ENCODE measurements at places on chromosomes 2 and 18. TPM values are rescaled to one million over a fixed set of nuclear protein-coding genes. Genes with fewer than 3 reads are reported as not detected.

Gene IL36RN
- not detected for total RNA-seq

Gene PLGLB2
- 0.64 TPM for total RNA-seq

Gene PLA2R1
- total RNA-seq = 1.4 TPM

Gene NAT8
- total RNA-seq = not detected

Gene EPB41L5
- 44.9 TPM for total RNA-seq

Gene IGFBP2
- total RNA-seq = 1,528 TPM

Gene POTEF
- 12.7 TPM for total RNA-seq

Gene COL4A3
- total RNA-seq = 2.1 TPM

Gene DSG4
- total RNA-seq = not detected

Gene KYNU
- total RNA-seq = 4.2 TPM

Gene PSMA8
- total RNA-seq = not detected

Gene VIT
- 0.53 TPM for total RNA-seq

- no peaks in the 10 kb centered on the region for H3K27me3 ChIP-seq
- DNase-seq = peak; percentile 57
Observed at GRCh38 chr18:76823161-76823538, 793 bp downstream of the ZNF236 start.

GRCh38 chr2:1150724-1151511 is 200.3 kb downstream of the SNTG2 start:
- H3K27me3 ChIP-seq = no peaks in the 10 kb centered on the region
- no peak overlapping the region for H3K27ac ChIP-seq
- DNase-seq = no peak
- no peaks in the 10 kb centered on the region for H3K36me3 ChIP-seq
- no peak overlapping the region for H3K4me3 ChIP-seq

DNA sequence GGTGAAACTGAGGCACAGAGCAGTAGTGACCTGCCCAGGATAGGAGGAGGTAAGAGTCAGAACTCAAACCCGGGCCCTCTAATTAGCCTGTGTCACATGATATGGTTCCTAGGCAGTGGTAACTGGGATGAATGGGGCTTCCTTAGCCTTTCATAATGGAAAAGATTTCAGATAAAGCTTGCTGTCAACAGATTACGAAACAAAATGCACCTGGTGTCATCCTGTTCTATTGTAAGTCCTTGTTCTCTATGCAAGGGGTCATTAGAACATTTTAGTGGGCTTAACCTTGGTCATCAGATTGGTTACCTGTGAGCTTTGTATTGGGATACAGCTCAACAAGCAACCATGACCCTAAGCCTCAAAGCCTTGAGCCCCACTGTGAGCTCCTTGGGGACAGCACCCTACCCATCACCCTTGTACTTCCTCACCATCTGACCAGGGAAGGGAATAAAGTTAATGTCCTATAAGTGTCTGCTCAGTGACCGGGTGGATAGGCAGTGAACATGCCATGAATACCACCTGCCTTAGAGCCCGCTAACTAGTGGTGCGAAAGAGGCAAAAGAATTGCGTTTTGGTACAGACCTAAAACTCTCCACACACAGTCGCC is 70.3 kb upstream of the RMDN2 start:
- no peak overlapping the region for H3K27ac ChIP-seq
- no peak for DNase-seq
- peaks cover 5% of the 10 kb centered on the region for H3K4me1 ChIP-seq
- no peaks in the 10 kb centered on the region for H3K36me3 ChIP-seq
- no peak overlapping the region for H3K4me3 ChIP-seq

- no peak overlapping the region for H3K27ac ChIP-seq
- DNase-seq = no peak
- H3K36me3 ChIP-seq = no peaks in the 10 kb centered on the region
- no peak overlapping the region for H3K4me3 ChIP-seq
- no peaks in the 10 kb centered on the region for H3K4me1 ChIP-seq
Observed at GRCh38 chr18:34297287-34297686, 72.6 kb upstream of the NOL4 start.

DNA sequence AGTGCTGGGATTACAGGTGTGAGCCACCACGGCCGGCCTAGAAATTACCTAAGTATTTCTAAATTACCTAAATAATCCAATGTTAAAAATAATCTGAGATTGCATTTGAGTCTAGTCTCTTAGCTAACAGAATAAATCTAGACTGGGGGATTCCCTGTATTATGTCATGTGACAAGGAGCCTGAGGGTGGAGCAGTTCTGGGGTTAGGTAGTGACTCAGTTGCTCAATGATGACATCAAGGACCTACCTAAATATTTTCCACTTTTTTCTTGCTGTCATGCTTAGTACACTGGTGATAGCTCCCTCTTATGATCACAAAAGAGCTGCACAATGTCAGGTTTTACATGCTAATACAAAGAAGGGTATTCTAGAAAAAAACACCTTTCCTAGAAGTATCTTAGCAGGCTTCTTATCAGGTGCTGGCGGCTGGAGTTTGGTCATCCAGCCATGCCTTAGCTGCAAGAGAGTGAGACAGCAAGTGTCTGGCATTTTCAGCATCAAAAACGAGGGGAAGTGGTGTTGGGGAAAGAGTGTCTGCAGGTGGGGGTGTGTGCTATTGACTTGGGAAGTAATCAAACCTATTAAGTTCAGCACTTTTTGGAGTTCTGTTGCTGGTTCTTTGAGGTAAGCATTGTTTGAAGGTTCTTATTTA is 17.5 kb upstream of the CEP192 start:
- H3K36me3 ChIP-seq = peaks cover 72% of the 10 kb centered on the region
- no peak for DNase-seq
- no peak overlapping the region for H3K4me3 ChIP-seq
- H3K27me3 ChIP-seq = no peaks in the 10 kb centered on the region
- H3K27ac ChIP-seq = no peak overlapping the region

GRCh38 chr18:68298330-68298729 is 416.6 kb downstream of the TMX3 start:
- no peaks in the 10 kb centered on the region for H3K4me1 ChIP-seq
- H3K27ac ChIP-seq = no peak overlapping the region
- H3K36me3 ChIP-seq = no peaks in the 10 kb centered on the region
- no peak for DNase-seq
- no peak overlapping the region for H3K4me3 ChIP-seq

- no peak overlapping the region for H3K27ac ChIP-seq
- H3K4me1 ChIP-seq = no peaks in the 10 kb centered on the region
- DNase-seq = no peak
- no peaks in the 10 kb centered on the region for H3K27me3 ChIP-seq
- no peak overlapping the region for H3K4me3 ChIP-seq
Observed at GRCh38 chr2:237196866-237197618, 111.4 kb downstream of the COPS8 start.

GRCh38 chr2:168149986-168150385 is 97.4 kb downstream of the STK39 start:
- H3K4me1 ChIP-seq = peaks cover 6% of the 10 kb centered on the region
- H3K36me3 ChIP-seq = no peaks in the 10 kb centered on the region
- no peak for DNase-seq
- H3K4me3 ChIP-seq = no peak overlapping the region
- H3K27me3 ChIP-seq = no peaks in the 10 kb centered on the region
- no peak overlapping the region for H3K27ac ChIP-seq

- no peaks in the 10 kb centered on the region for H3K36me3 ChIP-seq
- H3K27me3 ChIP-seq = peaks cover 34% of the 10 kb centered on the region
- H3K27ac ChIP-seq = no peak overlapping the region
- no peak overlapping the region for H3K4me3 ChIP-seq
- H3K4me1 ChIP-seq = peaks cover 11% of the 10 kb centered on the region
- DNase-seq = no peak
Observed at GRCh38 chr18:25735459-25735858, 355.0 kb downstream of the SS18 start.

- H3K4me1 ChIP-seq = no peaks in the 10 kb centered on the region
- H3K27me3 ChIP-seq = no peaks in the 10 kb centered on the region
- no peak overlapping the region for H3K4me3 ChIP-seq
- peak overlapping the region; percentile 82 for H3K27ac ChIP-seq
- peaks cover 31% of the 10 kb centered on the region for H3K36me3 ChIP-seq
Observed at GRCh38 chr2:86747711-86748639, 27.9 kb downstream of the RMND5A start.

GRCh38 chr2:170310876-170311502 is 133.0 kb downstream of the MYO3B start:
- no peak for DNase-seq
- no peaks in the 10 kb centered on the region for H3K4me1 ChIP-seq
- H3K4me3 ChIP-seq = no peak overlapping the region

GRCh38 chr2:74843899-74844298 is 10.0 kb downstream of the HK2 start:
- H3K4me3 ChIP-seq = no peak overlapping the region
- H3K36me3 ChIP-seq = no peaks in the 10 kb centered on the region
- no peak overlapping the region for H3K27ac ChIP-seq
- no peak for DNase-seq
- H3K4me1 ChIP-seq = peaks cover 8% of the 10 kb centered on the region

GRCh38 chr18:28584731-28585130 is 407.8 kb upstream of the CDH2 start:
- H3K36me3 ChIP-seq = no peaks in the 10 kb centered on the region
- no peaks in the 10 kb centered on the region for H3K27me3 ChIP-seq
- peaks cover 6% of the 10 kb centered on the region for H3K4me1 ChIP-seq
- H3K4me3 ChIP-seq = no peak overlapping the region
- DNase-seq = peak; percentile 70

GRCh38 chr18:21215490-21215889 is 26.5 kb upstream of the GREB1L start:
- no peak for DNase-seq
- no peak overlapping the region for H3K27ac ChIP-seq
- no peaks in the 10 kb centered on the region for H3K36me3 ChIP-seq

- H3K4me3 ChIP-seq = peak overlapping the region; percentile 66
- no peak for DNase-seq
- peaks cover 27% of the 10 kb centered on the region for H3K27me3 ChIP-seq
- H3K4me1 ChIP-seq = peaks cover 5% of the 10 kb centered on the region
Observed at GRCh38 chr2:20225294-20226151, 593 bp upstream of the SDC1 start.

DNA sequence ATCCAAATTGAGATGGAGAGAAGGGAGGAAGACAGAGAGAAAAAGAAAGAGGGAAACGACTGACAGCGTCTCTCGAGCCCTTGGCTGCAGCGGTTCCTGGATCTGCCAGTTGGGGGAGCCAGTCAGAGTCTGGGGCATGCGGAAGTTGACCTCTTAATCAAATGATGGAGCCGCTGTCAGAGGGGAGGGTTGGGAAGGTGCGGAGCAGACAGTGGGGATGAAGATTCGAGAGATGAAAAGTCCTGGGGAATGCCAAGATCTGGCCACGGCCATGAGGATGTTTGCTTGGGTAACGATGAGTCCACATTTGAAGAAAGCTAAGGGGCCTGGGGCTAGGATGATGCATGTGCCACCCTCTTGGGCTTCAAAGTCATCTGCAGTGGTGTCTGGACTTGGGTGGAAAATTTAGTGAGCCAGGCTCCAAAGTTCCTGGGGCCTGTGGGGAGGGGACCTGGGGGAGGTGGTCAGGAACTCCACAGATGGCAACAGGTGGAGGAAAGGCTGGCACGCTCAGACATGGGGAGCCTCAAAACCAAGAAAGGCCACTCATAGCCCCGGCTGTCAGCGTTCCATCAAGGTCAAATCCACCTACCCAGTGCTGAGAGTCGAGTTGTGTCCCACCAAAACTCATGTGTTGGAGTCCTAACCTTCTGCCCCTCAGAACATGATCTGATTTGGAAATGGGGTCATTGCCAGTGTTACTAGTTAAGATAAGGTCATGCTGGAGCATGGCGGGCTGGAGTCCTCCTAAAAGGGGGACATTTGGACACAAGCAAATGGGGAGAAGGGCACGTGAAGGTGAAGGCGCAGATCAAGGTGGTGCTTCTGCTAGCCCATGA is 200.1 kb downstream of the NDUFA10 start:
- H3K36me3 ChIP-seq = no peaks in the 10 kb centered on the region
- no peak overlapping the region for H3K4me3 ChIP-seq
- H3K27ac ChIP-seq = no peak overlapping the region
- peaks cover 6% of the 10 kb centered on the region for H3K27me3 ChIP-seq

- no peaks in the 10 kb centered on the region for H3K4me1 ChIP-seq
- no peak overlapping the region for H3K4me3 ChIP-seq
- no peak overlapping the region for H3K27ac ChIP-seq
- no peaks in the 10 kb centered on the region for H3K27me3 ChIP-seq
- no peak for DNase-seq
- no peaks in the 10 kb centered on the region for H3K36me3 ChIP-seq
Observed at GRCh38 chr2:205051417-205051816, 506.1 kb downstream of the PARD3B start.

GRCh38 chr2:236819275-236820002 is 249.8 kb downstream of the ACKR3 start:
- H3K4me1 ChIP-seq = peaks cover 9% of the 10 kb centered on the region
- no peak overlapping the region for H3K27ac ChIP-seq
- H3K36me3 ChIP-seq = no peaks in the 10 kb centered on the region
- no peak overlapping the region for H3K4me3 ChIP-seq
- DNase-seq = no peak

GRCh38 chr2:186346216-186346615 is 139.8 kb upstream of the ZC3H15 start:
- no peaks in the 10 kb centered on the region for H3K4me1 ChIP-seq
- no peaks in the 10 kb centered on the region for H3K36me3 ChIP-seq
- DNase-seq = no peak

DNA sequence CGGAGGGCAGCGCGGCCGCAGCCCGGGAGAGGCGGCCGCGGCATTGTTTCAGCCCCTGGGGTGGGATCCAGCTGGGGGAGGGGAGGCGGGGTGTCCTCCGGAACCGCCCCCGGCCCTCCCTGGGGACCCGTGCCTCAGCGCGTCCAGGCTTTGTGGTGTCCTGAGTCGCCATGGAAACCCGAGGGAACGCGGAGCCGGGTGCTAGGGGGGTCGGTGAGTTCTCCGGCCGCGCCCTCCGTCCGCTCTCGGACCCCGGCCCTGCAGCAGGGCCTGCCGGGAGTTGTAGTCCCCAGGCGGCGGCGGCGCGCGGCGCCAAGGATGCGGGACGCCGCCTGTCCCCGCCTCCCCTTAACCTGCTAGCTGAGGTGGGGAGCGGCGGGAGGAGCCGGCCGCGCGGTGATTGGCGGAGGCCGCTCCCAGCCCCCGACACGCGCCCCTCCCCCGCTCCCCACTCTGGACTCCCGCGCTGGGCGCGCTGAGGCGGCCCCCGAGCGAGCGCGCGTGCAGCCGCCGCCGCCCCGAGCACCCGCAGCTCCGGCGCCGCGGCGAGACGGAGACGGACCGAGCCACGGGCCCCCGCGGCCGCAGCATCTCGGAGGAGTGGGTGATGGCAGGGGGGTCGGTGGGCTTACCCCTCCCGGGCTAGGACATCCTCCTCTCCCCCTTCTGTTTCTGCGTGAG is at the start of gene DPYSL5:
Gene DPYSL5 (plus strand): TSS at position 478 of the 681 bp plus-strand sequence. CDS start 50,368 bp downstream, outside the sequence.
- H3K27ac ChIP-seq = peak within 1 kb of the TSS; percentile 87
- H3K4me3 ChIP-seq = peak within 1 kb of the TSS; percentile 76
- peaks cover 4% of the 10 kb centered on the region for H3K4me1 ChIP-seq
- no peaks in the 10 kb centered on the region for H3K36me3 ChIP-seq
- DNase-seq = peak; percentile 92
- H3K27me3 ChIP-seq = peaks cover 81% of the 10 kb centered on the region

GRCh38 chr18:45837283-45838070 is 12.0 kb downstream of the SIGLEC15 start:
- H3K4me1 ChIP-seq = peaks cover 4% of the 10 kb centered on the region
- H3K4me3 ChIP-seq = no peak overlapping the region
- peaks cover 57% of the 10 kb centered on the region for H3K27me3 ChIP-seq
- DNase-seq = peak; percentile 90

- no peak overlapping the region for H3K27ac ChIP-seq
- peak; percentile 58 for DNase-seq
- no peaks in the 10 kb centered on the region for H3K36me3 ChIP-seq
- peaks cover 18% of the 10 kb centered on the region for H3K4me1 ChIP-seq
Observed at GRCh38 chr2:23477392-23477791, 92.4 kb downstream of the KLHL29 start.

- no peak overlapping the region for H3K27ac ChIP-seq
- no peak overlapping the region for H3K4me3 ChIP-seq
- DNase-seq = no peak
Observed at GRCh38 chr2:173755798-173756197, 209.4 kb downstream of the SP3 start.

Measured in endodermal cell (in vitro differentiated cells).